ENCODE measurements at places on chromosomes 13 and 19. TPM values are rescaled to one million over a fixed set of nuclear protein-coding genes. Genes with fewer than 3 reads are reported as not detected.
A peak's percentile ranks its signal among the peaks of the same experiment; 100 is the strongest.

GRCh38 chr13:23766283-23766682, 122.9 kb downstream of the MIPEP start:
- H3K36me3 ChIP-seq: no peaks in the 10 kb centered on the region
- no peak overlapping the region for H3K4me3 ChIP-seq
- no peaks in the 10 kb centered on the region for H3K27me3 ChIP-seq
- no peak for DNase-seq
- H3K4me1 ChIP-seq: peaks cover 16% of the 10 kb centered on the region

DNA sequence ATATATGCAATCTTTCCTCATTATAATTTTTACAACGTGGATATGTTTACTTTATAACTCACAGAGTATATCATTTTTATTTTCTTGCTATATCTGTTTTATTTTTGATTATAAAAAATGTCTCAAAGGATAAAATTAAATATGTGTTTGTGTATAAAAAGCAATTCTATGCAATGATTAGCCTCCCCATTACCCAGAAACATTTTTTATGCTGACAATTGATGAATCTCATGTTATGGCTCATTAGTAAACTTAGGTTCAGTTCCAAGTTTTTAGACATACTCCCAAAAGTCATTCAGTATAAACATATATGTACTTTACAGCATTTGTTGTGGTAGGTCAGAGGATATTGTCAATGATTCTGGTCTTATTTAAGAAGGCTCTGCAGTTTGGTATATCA, 540.1 kb upstream of the SPRY2 start:
- no peaks in the 10 kb centered on the region for H3K27me3 ChIP-seq
- H3K4me3 ChIP-seq: no peak overlapping the region
- peaks cover 3% of the 10 kb centered on the region for H3K4me1 ChIP-seq
- no peak overlapping the region for H3K27ac ChIP-seq
- no peaks in the 10 kb centered on the region for H3K36me3 ChIP-seq

- H3K4me3 ChIP-seq: peak overlapping the region; percentile 92
- H3K27me3 ChIP-seq: no peaks in the 10 kb centered on the region
- peak overlapping the region; percentile 80 for H3K27ac ChIP-seq
- DNase-seq: no peak
- no peaks in the 10 kb centered on the region for H3K36me3 ChIP-seq
- H3K4me1 ChIP-seq: peaks cover 4% of the 10 kb centered on the region
These were observed 656 bp downstream of the PCCA start for GRCh38 chr13:100089465-100090032.

DNA sequence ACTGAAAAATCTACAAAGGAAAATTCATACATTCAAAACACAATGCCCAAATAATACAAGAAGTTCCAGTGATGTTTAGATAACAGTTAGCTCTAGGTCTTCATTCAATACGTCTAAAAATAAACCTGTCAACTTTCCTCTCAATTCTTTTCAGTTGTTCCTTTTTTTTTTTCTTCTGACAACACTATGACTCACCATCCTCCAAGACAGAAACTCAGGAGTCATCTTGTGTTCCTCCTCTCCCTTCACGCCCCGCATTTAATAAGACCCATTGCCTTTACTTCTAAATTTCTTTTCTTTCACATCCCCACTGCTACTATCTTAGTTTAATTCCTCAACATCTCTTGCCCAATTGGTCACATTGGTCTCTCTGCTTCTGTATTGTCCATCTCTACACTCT, 759.9 kb downstream of the GPC5 start:
- no peak for DNase-seq
- no peaks in the 10 kb centered on the region for H3K36me3 ChIP-seq
- H3K27me3 ChIP-seq: no peaks in the 10 kb centered on the region

DNA sequence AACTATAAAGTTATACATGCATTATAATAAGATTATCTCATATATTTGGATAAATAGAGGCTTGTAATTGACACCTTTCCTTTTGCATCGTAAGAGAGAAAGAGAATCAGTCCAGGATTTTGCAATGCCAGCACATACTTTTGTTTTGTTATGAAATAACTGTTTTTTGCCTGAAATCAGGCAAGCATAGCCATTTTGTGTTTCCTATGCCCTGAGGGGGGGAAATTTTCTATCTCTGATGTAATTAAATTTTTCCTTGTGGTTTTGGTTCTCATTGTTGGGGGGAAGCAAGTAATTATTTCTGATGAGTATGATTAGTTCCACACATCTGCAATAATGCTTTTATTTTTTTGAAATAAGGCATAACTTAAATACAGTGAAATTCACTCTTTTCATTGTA, 229.4 kb downstream of the NDFIP2 start:
- H3K4me1 ChIP-seq: no peaks in the 10 kb centered on the region
- no peak overlapping the region for H3K4me3 ChIP-seq
- no peaks in the 10 kb centered on the region for H3K36me3 ChIP-seq
- H3K27me3 ChIP-seq: no peaks in the 10 kb centered on the region
- DNase-seq: no peak
- H3K27ac ChIP-seq: no peak overlapping the region

DNA sequence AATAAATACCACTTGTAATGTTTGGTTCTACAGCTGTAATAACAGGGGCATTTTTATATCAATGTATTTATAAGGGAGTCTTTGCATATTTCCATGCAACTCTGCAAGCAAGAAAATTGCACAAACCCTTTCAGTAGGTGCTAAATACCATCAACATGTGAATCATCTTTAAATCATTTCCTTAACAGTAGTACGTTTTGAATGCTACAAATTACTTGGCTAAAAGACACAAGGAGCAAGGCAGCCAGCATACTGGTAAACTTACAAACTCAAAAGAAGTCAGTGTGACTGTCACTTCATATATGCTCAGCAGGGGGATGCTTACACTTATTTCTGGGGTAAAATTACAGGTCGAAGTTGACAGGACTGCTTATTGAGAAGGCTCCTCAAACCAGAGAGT, 402.4 kb downstream of the EFNB2 start:
- H3K36me3 ChIP-seq: no peaks in the 10 kb centered on the region
- DNase-seq: no peak
- no peak overlapping the region for H3K4me3 ChIP-seq
- no peaks in the 10 kb centered on the region for H3K27me3 ChIP-seq
- H3K4me1 ChIP-seq: peaks cover 5% of the 10 kb centered on the region
- H3K27ac ChIP-seq: no peak overlapping the region

The VMAC gene
- 4.3 TPM for total RNA-seq

The CCDC70 gene
- not detected for total RNA-seq

GRCh38 chr19:7516333-7516732, 430 bp downstream of the ZNF358 start:
- no peaks in the 10 kb centered on the region for H3K27me3 ChIP-seq
- H3K4me3 ChIP-seq: peak overlapping the region; percentile 91
- H3K36me3 ChIP-seq: no peaks in the 10 kb centered on the region
- peak; percentile 31 for DNase-seq
- peak overlapping the region; percentile 88 for H3K27ac ChIP-seq

The C19orf38 gene
- total RNA-seq: 3.4 TPM

DNA sequence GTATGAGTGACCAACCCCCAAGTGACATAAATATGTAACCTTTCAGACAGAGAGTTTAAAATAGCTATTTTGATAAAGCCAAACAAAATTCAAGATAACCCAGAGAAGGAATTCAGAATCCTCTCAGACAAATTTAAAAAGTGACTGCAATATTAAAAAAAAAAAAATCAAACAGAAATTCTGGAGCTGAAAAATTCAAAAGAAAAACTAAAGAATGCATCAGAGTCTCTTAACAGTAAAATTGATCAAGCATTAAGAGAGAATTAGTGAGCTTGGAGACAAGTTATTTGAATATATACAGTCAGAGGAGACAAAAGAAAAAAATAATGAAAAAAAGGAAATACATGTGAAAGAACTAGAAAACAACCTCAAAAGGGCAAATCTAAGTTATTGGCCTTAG, 53.1 kb upstream of the ATXN8OS start:
- DNase-seq: no peak
- no peaks in the 10 kb centered on the region for H3K36me3 ChIP-seq
- H3K27ac ChIP-seq: no peak overlapping the region
- no peaks in the 10 kb centered on the region for H3K27me3 ChIP-seq
- no peak overlapping the region for H3K4me3 ChIP-seq

DNA sequence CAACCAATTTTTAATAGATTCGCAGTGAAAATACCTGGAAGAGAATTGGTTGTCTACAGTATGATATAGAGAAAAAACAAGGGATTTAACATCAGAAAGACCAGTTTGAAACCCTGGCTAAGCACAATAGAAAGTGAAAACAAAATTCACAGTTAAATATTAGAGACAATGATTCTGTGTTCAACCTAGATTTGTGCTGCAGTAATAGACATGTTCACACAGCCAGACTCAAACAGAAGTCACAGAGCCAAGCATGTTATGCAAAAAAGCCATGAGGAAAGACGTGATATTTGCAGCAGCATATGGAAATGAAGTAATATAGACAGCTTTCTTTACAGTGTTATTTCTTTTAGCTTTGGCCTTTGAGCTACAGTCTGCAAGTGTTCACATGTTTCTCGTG, 48.1 kb downstream of the SCEL start:
- no peak overlapping the region for H3K27ac ChIP-seq
- no peaks in the 10 kb centered on the region for H3K36me3 ChIP-seq

GRCh38 chr19:1455336-1456120, 5.6 kb downstream of the APC2 start:
- H3K4me3 ChIP-seq: no peak overlapping the region
- H3K27me3 ChIP-seq: peaks cover 65% of the 10 kb centered on the region
- H3K27ac ChIP-seq: no peak overlapping the region
- no peaks in the 10 kb centered on the region for H3K4me1 ChIP-seq
- H3K36me3 ChIP-seq: no peaks in the 10 kb centered on the region
- peak; percentile 46 for DNase-seq

DNA sequence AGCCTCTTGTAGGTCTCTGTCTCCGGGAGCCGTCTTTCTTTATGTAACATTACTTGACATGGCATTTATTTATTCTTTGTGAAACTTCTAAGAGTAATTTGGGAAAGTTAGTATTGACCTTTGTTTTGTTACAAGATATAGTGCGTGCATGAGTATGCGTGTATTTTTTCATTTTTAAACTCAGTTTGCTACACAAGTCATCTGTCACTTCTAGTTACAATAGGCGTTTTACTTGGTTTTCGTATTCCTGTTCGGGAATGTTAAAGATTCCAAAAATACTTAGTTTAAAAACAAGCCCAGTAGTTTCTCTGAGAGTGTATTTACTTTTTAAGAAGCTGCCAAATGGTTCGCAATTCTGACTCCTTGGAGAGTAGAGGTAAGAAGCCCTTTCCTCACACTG, 3.2 kb downstream of the PDS5B start:
- H3K36me3 ChIP-seq: no peaks in the 10 kb centered on the region
- DNase-seq: no peak
- H3K4me3 ChIP-seq: no peak overlapping the region
- no peaks in the 10 kb centered on the region for H3K27me3 ChIP-seq
- peak overlapping the region; percentile 96 for H3K27ac ChIP-seq

GRCh38 chr13:73943137-73943964, 190.9 kb downstream of the KLF12 start:
- no peaks in the 10 kb centered on the region for H3K27me3 ChIP-seq
- no peak overlapping the region for H3K4me3 ChIP-seq
- no peaks in the 10 kb centered on the region for H3K4me1 ChIP-seq

DNA sequence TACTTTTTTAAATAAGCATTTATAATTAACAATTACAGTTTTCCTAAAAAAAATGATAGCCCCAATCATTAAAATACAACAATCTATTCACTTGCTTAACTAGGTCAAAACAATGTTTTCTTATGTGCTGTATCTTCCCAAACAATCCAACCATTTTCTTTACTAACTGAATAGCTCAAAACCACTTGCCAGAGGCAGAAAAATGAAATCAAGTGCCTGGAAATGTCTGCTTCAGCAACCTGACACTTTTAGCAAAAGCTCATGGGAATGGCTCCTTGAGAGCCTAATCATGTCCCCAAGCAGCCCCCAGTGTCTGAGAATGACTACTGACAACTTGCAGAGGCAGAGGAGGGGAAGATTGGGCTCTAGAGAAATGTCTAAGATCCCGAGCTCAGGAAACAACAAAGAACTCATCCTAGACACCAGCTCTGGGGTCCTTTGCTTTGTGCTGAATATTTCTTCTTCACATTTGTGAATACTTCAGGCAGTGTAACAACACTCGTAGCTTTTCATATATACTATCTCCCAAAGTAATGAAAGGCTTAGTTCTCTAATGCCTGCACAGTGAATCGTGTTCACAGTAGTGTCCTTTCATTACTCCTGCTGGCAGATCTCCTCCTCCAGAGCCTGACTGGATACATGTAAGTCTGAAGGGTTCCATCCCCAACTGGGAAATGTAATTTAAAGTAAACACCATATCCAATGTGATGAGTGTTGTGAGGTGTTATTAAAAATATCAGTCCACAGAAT, 280.0 kb downstream of the LHFPL6 start:
- H3K36me3 ChIP-seq: no peaks in the 10 kb centered on the region
- no peak overlapping the region for H3K4me3 ChIP-seq
- no peak overlapping the region for H3K27ac ChIP-seq

DNA sequence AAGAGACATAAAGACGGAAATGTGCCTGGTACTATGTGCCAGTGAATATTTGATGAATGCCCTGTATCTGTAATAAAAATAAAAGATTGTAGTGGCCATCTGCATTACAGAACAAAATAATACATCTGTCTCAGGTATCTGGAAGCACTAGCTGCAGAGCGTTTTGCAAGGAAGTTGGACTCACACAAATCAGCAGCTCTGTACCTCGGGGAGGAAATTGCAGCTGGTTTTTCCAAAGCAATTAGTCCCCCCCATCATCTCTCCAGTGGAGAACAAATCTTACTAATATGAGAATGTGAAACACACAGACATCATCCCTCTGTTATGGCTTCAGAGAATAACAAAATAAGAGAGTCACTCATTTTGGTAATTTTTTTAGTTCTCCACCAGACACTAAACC, 245.3 kb downstream of the ITGBL1 start:
- H3K4me1 ChIP-seq: no peaks in the 10 kb centered on the region
- H3K36me3 ChIP-seq: no peaks in the 10 kb centered on the region
- no peaks in the 10 kb centered on the region for H3K27me3 ChIP-seq
- DNase-seq: no peak
- H3K4me3 ChIP-seq: no peak overlapping the region

- no peaks in the 10 kb centered on the region for H3K4me1 ChIP-seq
- no peaks in the 10 kb centered on the region for H3K36me3 ChIP-seq
- DNase-seq: peak; percentile 82
- H3K27ac ChIP-seq: no peak overlapping the region
- H3K4me3 ChIP-seq: no peak overlapping the region
These were observed 10.1 kb downstream of the OR1I1 start for GRCh38 chr19:15091918-15092753.

The LYPD5 gene
- total RNA-seq: 0.20 TPM

- H3K27ac ChIP-seq: peak overlapping the region; percentile 87
- DNase-seq: no peak
- H3K27me3 ChIP-seq: no peaks in the 10 kb centered on the region
- H3K4me3 ChIP-seq: no peak overlapping the region
- no peaks in the 10 kb centered on the region for H3K36me3 ChIP-seq
These were observed 26.3 kb downstream of the EPS15L1 start for GRCh38 chr19:16445238-16446107.

The SLC8A2 gene
- 1.1 TPM for total RNA-seq

- no peaks in the 10 kb centered on the region for H3K27me3 ChIP-seq
- peak overlapping the region; percentile 13 for H3K27ac ChIP-seq
- no peak for DNase-seq
- H3K4me1 ChIP-seq: peaks cover 5% of the 10 kb centered on the region
These were observed 177.5 kb downstream of the NDFIP2 start for GRCh38 chr13:79658333-79658975.

The GIPC3 gene
- total RNA-seq: not detected

The ZNF256 gene
- total RNA-seq: 5.4 TPM

The ANGPTL4 gene
- 12.0 TPM for total RNA-seq
